ENCODE measurements at places on chromosomes 2 and 18. TPM values are rescaled to one million over a fixed set of nuclear protein-coding genes. Genes with fewer than 3 reads are reported as not detected.

- no peak for DNase-seq
Observed at GRCh38 chr2:4039896-4040295, 336.5 kb downstream of the DCDC2C start.

- no peak for DNase-seq
Observed at GRCh38 chr2:233980955-233981561, 63.9 kb downstream of the TRPM8 start.

GRCh38 chr2:214742119-214742518 lies 67.4 kb downstream of the BARD1 start:
- DNase-seq = no peak

GRCh38 chr2:237501892-237502513 lies 15.0 kb downstream of the MLPH start:
- no peak for DNase-seq

- DNase-seq = no peak
Observed at GRCh38 chr2:128380061-128380889, 61.6 kb upstream of the HS6ST1 start.

SESTD1 gene
- 1.5 TPM for polyA plus RNA-seq

DNA sequence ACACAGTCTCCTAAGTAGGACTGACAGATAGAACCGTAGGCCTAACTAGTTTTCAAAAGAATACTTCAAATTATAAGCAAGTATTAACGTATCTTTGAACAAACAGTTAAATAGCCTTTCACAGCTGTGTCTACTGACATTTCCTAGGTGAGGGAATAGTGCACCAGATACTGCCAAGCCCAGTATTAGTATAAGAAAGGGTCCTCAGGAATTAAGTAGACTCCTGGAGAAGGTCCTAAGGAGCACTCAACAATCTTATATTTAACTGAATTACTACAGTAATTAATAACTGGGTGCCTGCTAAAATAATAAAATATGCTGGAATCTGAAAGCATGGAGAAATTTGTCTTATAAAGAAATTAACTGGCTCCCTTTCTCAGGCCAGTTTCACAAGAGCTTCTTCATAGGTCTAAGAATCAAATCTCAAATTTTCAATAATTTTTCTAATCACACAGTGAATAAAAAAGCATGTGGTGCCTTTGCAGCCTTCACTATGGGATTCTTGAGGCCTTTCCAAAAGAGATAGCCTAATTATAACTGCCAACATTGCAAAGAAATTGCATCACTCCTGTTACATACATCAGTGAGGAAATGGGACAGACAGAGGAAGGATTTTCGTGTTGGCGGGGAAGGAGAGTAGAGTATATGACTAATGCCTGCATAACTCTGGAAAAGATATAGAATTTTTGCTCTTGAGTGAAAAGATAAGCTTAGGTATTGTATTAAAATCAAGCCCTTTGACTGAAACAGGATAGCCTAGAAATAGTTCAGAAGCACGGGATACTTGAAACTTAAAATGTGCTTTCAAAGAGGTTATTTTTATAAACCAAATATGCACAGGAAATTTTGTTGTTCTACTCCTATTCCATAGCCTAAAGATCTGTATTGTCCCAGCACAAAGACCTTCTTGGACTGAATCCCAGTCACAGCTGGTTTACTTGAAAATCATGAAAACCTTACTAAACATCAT lies 228.6 kb upstream of the STK17B start:
- no peak for DNase-seq

GRCh38 chr2:38261569-38262068 lies 115.5 kb downstream of the ATL2 start:
- no peak for DNase-seq

DNA sequence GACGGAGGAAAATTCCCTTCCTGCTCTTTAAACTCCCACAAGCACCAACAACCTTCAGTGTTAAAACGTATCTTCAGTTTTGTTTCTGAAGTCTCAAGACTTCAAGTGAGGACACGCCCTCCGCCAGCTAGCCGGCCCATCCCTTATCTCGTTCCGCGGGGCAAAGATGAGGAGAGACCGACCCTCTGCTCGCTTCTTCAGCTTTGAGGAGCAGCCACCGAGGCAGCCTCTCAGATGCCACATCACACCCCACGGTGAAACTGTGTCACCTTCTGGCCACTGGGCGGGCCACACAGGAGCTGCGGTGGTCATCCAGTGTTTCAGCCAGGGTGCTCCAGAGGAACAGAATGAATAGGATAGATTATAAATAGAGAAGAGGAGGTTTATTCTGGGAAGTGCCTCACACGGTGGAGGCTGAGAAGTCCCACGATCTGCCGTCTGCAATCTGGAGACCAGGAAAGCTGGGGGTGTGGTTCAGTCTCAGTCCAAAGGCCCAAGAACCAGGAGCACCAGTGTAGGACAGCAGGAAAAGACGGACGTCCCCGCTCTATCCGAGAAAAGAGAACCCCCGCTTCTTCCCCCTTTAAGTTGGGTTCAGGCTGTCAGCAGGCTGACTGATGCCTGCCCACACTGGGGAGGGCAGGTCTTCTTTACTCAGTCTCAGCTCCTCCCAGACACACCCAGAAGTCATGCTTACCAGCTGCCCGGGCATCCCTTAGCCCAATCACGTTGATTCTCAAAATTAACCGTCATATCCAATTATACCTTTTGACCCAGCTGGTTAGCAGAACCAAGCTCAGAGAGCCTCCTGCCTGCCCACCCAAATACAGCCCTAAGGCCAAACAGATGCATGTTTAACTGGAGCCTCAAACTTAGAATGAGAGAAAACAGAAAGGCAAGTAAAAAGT lies 399.7 kb upstream of the ID2 start:
- DNase-seq = no peak

GKN1 gene
- not detected for polyA plus RNA-seq

GRCh38 chr2:236633219-236633570 lies 63.6 kb downstream of the ACKR3 start:
- no peak for DNase-seq

GRCh38 chr2:31704561-31705212 lies 123.9 kb upstream of the SRD5A2 start:
- no peak for DNase-seq

SLC5A7 gene
- polyA plus RNA-seq = not detected

CFAP53 gene
- polyA plus RNA-seq = not detected

ASTL gene
- polyA plus RNA-seq = not detected

DNA sequence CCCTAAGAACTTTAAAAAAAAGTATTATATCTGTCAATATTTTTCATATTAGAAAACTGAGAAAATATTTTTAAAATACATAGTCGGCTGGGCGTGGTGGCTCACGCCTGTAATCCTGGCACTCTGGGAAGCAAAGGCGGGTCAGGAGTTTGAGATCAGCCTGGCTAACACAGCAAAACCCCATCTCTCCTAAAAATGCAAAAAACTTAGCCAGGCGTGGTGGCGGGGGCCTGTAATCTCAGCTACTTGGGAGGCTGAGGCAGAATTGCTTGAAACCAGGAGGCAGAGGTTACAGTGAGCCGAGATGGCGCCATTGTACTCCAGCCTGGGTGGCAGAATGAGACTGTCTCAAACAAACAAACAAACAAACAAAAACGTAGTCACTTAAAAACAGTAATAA lies 5.1 kb upstream of the KCMF1 start:
- no peak for DNase-seq

CRYGC gene
- polyA plus RNA-seq = not detected

- no peak for DNase-seq
Observed at GRCh38 chr18:63321291-63321690, 1.7 kb upstream of the BCL2 start.

GRCh38 chr2:240300261-240300821 lies 135.1 kb upstream of the GPC1 start:
- DNase-seq = no peak

DNA sequence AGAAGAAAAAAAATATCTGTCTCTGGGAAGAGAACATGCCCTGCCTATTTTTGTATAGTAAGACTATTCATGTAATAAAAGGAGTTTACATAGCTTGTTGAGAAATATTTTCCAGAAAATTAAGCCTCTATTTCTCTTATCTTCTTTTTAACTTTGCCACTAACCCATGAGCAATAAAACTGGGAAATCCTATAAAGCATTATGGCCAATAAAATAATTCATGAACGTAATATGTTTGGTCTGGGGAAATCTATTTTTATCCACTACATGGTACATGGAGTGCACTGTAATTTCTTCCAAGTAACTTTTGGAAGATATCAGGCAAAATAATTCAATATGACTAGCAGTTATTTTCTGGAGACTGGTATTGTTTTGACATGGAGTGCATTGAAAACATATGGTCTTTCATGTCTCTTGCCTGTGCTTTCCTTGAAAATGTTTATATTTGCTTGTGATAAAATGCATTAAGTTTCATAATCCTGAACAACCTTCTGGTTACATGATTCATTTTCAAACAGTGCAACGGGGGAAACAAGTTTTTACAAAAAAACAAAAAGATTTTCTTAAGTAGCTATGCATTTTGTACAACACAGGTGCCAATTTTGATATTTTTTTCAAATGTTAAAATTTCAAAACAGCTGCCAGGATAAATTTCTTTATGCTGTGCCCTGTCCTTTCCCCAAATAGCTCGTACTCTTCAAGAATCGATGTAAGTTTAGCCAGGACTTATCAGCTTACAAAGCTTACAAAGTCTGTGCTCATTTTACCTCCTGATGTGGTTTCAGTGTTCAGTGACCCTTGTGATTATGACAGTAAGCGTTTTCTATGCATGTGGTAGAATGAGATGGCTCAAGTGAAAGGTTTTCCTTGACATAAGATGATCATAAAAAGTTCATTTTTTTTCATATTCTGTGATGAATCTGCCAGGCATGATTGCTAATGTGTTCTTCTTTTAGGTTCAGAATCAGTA lies 194.5 kb downstream of the UBE2E3 start:
- no peak for DNase-seq

GRCh38 chr18:62760403-62760734 lies 45.0 kb downstream of the PHLPP1 start:
- no peak for DNase-seq

DNA sequence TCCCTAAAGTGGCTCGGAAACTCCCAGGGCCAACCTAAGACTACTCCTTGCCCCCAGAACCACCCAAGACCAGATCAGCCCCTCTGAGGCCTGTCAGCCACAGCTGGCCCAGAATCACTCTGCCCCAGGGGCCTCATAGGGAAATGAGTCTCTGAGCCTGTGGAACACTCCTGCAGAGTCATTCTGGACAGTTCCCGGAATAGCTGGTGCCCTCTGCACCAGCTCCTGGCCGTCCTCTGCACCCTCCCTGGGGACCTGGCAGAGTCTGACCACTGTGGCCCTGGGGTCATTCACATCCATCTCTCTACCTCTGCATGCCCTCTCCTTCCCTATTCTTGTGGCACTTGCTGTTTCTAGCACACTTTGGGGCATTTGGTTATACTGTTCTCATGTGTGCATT lies 14.6 kb upstream of the TMEM214 start:
- no peak for DNase-seq

TUBA3D gene
- not detected for polyA plus RNA-seq

TEKT4 gene
- not detected for polyA plus RNA-seq

DNA sequence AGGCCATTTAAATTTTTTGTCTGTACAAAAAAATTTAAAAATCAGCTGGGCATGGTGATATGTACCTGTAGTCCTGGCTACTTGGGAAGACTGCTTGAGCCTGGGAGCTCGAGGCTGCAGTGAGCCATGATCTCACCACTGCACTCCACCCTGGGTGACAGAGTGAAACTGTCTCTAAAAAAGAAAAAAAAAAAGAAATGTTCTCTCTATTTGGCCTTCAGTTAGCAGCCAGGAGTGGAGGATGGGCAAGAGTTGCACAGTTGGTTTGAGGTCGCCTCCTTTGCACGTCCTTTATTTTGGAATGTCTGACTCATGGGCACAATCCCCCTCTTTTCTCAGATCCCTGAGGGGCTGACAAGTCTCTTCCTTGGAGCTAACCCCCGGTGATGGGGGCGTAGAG lies 26.3 kb downstream of the ITM2C start:
- DNase-seq = no peak

SAG gene
- polyA plus RNA-seq = not detected

DNA sequence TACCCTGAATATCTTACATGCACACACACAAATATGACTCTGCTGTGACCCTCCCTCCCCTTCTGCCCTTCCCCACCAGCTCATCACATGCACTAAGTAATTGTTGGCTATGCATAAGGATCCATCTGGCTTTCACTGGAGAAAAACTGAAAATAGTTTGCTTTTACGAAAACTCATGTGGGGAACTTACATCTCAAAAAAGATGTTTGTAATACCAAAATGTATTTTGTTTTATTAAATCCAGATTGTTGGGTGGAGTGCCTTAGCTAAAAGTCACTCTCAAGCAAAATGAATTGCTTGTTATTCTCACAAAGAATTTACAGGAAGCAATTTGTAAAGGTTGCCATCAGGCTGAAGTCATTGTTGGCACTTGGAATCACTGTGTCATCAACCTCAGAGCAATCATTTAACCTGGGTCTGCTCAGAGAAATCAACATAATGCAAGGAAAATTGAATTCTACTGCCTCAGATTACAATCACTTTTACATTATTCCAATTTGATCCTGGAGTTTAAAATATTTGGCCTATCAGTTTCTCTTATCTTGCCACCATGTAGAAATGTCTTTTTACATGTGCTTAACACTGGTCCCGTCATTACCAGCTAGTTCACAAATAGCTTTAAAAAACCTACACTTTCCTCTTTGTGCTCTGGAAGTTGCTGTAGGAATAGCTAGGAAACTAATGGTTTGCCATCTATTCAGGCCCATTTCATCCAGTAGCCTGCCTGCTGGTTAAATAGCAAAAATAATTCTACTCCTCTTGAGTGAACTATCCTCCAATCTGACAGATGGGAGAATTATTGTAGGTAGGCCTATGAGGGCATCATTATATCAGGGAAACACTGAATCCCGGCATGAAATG lies 90.3 kb upstream of the TMEM17 start:
- no peak for DNase-seq

PLEKHB2 gene
- polyA plus RNA-seq = 64.3 TPM

DNA sequence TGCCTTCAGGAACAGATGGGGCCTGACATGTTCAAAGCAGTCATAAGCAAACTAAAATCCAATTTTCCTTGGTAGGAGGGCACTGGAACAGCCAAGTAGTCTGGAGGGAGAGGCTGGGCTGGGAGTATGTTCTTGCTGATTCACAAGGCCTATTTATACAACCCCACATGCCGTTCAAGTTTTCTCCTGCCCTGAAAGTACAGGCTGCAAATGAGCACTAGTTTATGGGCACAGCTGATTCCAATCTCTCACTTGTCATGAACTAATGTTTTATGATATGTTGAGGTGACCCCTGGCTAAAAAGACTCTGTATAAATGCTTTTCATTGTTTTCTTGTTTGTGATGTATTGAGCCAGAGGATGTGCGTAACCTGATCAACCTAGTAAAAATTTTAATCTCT lies 183.4 kb upstream of the SRD5A2 start:
- DNase-seq = no peak

CYP26B1 gene
- polyA plus RNA-seq = not detected

DNA sequence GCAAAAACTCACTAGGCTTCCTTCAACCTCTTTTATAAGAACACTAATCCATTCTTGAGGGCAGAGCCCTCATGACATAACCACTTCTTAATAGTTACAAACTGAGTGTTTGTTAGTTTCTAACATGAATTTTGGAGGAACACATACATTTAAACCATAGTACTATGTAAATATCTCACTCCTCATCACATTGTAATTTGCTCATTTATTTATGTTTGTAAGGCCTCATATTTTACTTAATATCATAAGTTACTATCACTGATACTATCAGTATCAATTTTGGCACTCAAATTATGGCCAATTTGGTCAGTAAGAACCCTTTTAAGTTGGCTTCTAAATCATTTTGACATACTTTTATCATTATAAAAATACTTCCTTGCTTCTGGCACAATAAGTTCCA lies 603.1 kb downstream of the ZEB2 start:
- DNase-seq = no peak

- no peak for DNase-seq
Observed at GRCh38 chr2:145931781-145932395, 1412.0 kb upstream of the ZEB2 start.
